ENCODE measurements at places on chromosomes 5 and 9. TPM values are rescaled to one million over a fixed set of nuclear protein-coding genes. Genes with fewer than 3 reads are reported as not detected.

ARHGEF39 gene
- total RNA-seq: 18.7 TPM

- no peak for DNase-seq
Observed at GRCh38 chr9:18837402-18837801, 195.6 kb downstream of the SAXO1 start.

DNA sequence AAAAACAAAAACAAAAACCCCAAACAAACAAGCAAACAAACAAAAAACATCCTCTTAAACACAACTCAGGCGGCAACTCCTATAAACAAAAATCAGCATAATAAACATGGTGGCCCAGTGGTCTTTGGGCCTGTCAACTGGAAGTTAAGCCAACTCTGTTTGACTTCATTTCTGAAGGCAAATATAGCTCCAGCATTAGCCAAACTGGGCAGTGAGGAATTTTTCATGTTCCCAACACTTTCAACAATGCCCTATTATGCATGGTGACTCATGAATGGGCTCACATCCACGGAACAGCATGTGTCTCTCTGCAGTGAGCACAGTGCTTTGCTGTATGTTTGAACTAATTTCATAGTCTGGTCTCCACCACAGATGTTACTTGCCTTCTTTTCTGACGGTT is 143.9 kb upstream of the STC2 start:
- DNase-seq: no peak

- DNase-seq: no peak
Observed at GRCh38 chr9:124724415-124725067, 46.6 kb downstream of the NR6A1 start.

- no peak for DNase-seq
Observed at GRCh38 chr9:107975426-107976010, 485.9 kb upstream of the KLF4 start.
